Lower lobe of right lung (tissue), 2 donors: ENCODE measurements at places on chromosomes 6 and 20. TPM values are rescaled to one million over a fixed set of nuclear protein-coding genes. Genes with fewer than 3 reads are reported as not detected.

DNA sequence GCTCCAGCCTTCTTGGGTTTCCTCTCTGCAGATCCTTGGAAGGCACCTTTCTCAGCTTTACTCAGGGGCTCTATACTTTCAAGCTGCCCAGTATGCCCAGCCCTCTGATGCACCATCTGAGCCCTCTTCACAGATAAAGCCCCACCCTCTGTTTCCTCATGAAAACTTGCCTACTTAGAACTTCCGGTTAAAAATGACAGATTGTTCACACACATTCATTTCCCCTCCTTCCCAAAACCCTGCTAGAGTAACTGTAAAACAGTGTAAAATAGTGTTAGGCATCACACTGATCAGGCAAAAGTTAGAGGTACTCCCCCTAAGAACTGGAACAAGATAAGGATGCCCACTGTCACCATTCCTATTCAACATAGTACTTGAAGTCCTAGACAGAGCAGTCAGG lies 14.0 kb upstream of the GCM1 start:
- H3K27me3 ChIP-seq: no peaks in the 10 kb centered on the region
- no peak for DNase-seq
- H3K27ac ChIP-seq: no peak overlapping the region
- H3K4me1 ChIP-seq: no peaks in the 10 kb centered on the region
- no peaks in the 10 kb centered on the region for H3K36me3 ChIP-seq
- no peak overlapping the region for H3K4me3 ChIP-seq

- H3K4me1 ChIP-seq: peaks cover 4% of the 10 kb centered on the region
- no peak overlapping the region for H3K4me3 ChIP-seq
- DNase-seq: no peak
- H3K27ac ChIP-seq: no peak overlapping the region
- H3K27me3 ChIP-seq: no peaks in the 10 kb centered on the region
These were observed 107.3 kb downstream of the IRF4 start for GRCh38 chr6:498795-499231.

RREB1 gene
- total RNA-seq: 62.8 TPM

KCNK15 gene
- 0.89 TPM for total RNA-seq

ACTL10 gene
- 1.3 TPM for total RNA-seq

FOXS1 gene
- 1.1 TPM for total RNA-seq

SRSF6 gene
- 145 TPM for total RNA-seq
